Uterus (tissue), 4 donors: ENCODE measurements at places on chromosomes 16 and 17. TPM values are rescaled to one million over a fixed set of nuclear protein-coding genes. Genes with fewer than 3 reads are reported as not detected.

The COG1 gene
- 61.6 TPM for total RNA-seq

The CETP gene
- not detected for total RNA-seq

The TMEM106A gene
- 20.7 TPM for total RNA-seq

The IGSF6 gene
- 4.1 TPM for total RNA-seq

The ATP6V0D1 gene
- 243 TPM for total RNA-seq

The RNF167 gene
- 29.1 TPM for total RNA-seq

The THOC6 gene
- total RNA-seq = 20.0 TPM

The CMTM2 gene
- total RNA-seq = not detected

The ITGAL gene
- total RNA-seq = not detected

The CCL15 gene
- total RNA-seq = not detected

The TMEM88 gene
- 7.3 TPM for total RNA-seq

The LAT gene
- total RNA-seq = 12.6 TPM

- no peak for DNase-seq
Observed at GRCh38 chr16:25081702-25082101, 29.8 kb upstream of the LCMT1 start.

DNA sequence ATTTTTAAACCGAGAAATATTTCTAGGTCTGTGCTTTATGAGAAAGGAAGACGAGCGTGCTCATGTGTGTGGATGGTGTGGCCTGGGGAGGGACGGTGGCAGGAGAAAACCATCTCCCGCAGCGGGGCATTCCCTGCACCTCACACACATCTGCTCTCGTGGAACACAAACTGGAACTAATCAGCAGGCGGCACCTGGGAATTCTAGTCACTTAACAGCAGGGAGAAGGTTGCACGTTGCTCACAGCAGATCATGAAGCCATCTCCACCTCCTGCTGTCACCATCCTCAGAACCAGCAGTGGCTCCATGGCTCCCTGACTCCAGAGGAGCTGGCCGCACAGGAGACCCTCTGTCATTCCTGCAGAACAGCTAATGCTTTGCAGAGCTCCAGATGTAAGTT, 35.2 kb downstream of the ADCY9 start:
- DNase-seq = no peak

- no peak for DNase-seq
Observed at GRCh38 chr16:47664653-47665325, 203.7 kb downstream of the PHKB start.

DNA sequence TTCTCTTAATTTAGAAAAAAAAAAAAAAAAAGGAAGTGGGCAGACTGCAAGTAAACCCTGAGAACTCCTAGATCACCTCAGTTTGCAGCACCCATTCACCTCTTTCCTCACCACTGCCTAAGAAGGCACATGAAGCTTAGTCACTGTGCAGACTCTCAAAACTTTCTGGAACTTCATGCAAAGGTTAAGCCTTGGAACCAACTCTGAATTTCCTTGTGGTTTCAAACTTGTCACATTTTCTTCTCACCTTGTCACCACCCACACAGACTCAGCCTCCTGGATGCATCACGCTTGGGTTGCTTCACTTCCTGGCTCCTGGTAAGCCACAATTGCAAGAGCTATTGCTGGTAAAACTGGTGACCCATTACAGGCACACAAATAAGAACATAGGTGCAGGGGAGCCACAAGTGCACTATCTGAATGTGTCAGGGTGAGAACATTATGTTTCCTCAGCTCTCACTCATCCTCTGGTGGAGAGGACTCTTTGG, 15.0 kb upstream of the CPD start:
- DNase-seq = no peak

- peak; percentile 50 for DNase-seq
Observed at GRCh38 chr17:49180303-49180702, 30.1 kb downstream of the GNGT2 start.

- DNase-seq = no peak
Observed at GRCh38 chr17:74990581-74991105, 3.2 kb downstream of the CDR2L start.

- no peak for DNase-seq
Observed at GRCh38 chr16:21650521-21650920, 1.9 kb downstream of the IGSF6 start.

DNA sequence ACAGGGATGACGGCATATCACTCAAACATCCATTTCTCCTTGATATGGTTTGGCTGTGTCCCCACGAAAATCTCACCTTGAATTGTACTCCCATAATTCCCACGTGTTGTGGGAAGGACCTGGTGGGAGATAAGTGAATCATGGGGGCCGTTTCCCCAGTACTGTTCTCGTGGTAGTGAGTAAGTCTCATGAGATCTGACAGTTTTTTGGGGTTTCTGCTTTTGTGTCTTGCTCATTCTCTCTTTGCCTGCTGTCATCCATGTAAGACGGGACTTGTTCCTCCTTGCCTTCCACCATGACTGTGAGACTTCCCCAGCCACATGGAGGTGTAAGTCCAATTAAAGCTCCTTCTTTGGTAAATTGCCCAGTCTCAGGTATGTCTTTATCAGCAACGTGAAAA, 30.3 kb downstream of the TRAP1 start:
- no peak for DNase-seq

- DNase-seq = no peak
Observed at GRCh38 chr16:89166696-89167424, 4.7 kb upstream of the CDH15 start.

DNA sequence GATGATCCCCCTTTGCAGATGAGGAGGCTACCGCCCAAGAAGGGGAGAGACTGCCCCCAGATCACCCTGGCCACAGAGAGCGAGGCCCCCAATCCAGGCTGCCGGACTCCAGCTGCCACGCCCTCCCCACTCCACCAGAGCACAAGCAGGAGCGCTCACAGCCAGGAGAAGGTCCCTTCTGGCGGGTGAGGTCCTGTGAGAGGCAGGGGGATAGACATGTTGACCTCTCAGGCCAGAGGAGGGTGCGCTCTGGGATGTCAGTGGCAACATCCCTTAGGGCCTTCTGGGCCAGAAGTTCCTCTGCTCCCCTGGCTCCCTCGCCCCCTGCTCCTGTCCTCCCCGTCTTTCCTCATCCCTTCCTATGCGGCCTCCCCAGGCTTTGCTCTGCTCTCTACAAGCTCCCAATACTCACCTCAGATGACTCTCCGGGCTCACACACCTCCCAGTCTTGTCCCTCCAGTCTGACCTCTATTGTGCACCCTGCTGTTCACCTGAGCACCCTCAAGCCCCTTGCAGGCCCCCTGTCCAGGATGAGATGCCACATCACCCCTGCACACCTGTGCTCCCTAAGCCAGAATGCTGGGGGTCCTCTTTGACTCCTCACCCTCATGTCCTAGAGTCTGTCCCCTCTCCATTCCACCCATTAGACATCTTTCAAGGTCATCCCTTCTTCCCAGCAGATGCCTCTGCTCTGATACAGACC, 5.0 kb upstream of the NXPH3 start:
- DNase-seq = no peak

- no peak for DNase-seq
Observed at GRCh38 chr16:29959293-29959692, 2.6 kb upstream of the TMEM219 start.

- DNase-seq = no peak
Observed at GRCh38 chr16:80208015-80208414, 332.8 kb upstream of the DYNLRB2 start.

DNA sequence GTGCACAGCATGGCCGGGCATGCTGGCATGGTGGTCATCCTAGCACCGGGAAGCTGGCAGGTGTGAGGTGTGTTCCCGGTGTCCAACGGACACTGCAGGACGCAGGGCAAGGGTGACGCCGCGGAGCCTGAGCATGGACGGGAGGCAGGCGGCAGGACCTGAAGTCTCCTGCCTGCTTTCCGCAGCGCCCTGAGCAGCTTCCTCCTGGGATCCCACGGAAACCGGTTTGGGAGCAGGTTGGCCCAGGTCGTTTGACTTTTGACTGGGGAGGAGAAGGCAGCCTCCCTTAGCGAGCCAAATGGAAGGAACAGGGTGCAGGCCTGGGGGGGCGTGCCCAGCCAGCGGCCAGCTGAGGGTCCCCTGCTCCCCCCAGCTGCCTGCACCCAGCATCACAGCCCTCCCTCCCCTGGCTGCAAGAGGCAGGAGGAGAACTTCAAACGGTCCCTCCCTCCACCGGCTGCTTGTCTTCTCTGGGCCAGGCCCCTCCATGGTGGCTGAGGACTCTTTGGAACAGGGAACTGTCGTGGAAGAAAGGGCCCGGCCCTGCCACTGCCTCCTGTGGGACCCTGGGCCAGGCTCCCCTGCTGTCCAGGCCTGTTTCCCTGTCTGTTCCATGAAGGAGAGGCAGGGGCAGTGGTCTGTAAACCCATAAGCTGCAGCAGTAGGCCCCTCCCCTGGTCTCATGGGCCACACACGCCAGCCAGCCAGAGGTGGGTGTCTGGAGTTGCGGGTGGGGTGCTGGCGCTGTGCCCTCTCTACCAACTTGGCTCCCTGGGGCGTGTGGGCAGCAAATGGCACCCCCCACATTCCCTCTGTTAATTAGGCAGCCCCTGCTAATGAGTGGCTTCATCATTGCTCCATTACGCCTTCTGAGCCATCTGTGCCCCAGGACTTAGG, 7.8 kb upstream of the ADGRG1 start:
- DNase-seq = peak; percentile 12

DNA sequence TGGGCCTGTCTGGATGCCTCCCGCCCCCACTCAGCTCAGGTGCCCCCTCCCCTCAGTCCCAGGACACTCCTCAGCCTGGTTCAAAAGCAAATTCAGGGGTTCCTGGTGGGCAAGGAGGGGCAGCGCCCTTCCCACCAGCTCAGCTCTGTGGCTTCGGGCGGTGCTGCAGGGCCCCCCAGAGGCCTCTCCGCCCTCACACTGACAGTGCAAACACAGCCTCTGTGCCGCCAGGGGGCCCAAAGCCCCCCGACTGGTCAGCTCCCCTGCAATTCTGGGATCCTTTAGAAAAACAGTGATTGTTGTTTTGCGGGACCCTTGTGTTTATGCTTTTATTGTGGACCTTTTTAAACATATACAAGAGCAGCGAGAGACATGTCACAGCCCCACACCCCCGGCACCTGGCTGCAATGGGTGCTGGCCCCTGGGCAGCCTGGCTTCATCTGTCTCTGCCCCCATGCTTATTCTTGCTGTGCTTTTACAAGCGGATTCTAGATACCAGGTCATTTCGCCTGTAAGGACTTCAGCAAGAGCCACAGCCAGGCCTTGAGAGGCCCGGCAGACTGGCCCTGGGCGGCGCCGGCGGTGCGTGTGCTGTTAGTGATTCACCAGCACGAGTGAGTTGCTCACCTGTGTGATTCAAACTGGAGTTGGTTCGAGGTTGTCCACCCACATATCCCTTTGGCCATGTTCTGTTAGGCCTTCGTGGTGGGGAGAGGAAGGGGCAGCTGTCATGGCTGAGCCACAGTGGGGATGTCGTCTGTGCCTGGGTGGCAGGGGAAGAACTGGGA, 21.2 kb downstream of the ZNF469 start:
- DNase-seq = no peak

- DNase-seq = no peak
Observed at GRCh38 chr17:12613566-12613965, 52.1 kb upstream of the MYOCD start.

DNA sequence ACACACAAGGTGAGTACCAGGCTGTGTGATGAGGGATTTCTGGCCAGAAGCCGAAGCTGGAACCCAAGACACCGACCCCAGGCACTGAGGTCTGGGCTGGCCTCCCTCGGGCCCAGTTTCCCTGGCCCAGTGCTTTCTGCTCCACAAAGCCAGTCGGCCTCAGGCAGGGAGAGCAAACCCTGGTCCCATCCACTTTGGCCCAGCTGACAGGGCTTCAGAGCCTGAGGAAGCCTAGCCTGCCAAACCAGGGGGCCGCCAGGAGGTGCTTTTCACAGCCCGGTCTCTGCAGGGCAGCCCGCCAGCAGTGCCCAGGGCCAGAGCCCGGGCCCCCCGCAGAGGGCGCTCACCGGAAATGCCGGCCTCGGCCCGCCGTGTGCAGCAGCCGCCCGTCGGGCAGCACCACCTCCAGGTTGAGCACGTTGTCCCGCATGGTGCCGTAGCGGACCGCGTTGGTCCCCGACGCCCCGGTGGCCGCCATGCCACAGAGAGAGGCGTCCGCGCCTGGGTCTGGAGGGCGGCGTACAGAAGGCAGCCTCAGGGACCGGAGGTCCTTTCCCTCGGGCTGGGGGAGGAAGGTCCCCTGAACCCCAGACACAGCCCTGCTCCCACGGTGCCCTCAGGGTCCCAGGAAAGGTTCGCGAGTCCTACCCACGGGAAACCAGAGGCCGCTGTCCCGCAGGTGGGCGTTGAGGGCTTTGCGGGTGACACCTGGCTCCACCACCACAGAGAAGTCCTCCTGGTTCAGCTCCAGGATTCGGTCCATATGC, 2.2 kb downstream of the LDHD start:
- DNase-seq = peak; percentile 17

DNA sequence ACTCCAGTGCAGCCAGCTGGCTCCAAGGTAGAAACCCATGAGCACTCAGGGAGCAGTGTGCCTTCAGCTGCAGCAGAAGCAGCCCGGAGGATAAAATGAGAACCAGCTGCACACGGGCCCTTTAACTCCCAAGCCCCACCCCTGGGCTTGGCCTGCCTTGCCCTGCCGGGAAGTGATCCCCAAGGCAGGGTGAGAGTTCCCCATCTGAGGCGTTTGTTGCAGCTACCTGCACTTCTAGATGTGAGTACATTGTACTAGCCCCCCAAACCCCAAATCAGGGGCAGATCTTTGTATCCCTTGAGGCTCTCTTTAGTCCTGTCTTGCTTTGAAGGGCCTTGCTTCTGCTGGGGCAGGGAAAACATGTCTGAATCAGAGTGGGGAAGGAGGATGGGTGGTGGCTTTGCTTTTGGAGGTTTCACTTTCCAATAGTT, at the start of gene MVP:
Gene MVP, plus strand, starts transcription at position 192 of the 431 bp plus-strand sequence. CDS start 10,088 bp downstream, outside the sequence.
- peak; percentile 73 for DNase-seq

DNA sequence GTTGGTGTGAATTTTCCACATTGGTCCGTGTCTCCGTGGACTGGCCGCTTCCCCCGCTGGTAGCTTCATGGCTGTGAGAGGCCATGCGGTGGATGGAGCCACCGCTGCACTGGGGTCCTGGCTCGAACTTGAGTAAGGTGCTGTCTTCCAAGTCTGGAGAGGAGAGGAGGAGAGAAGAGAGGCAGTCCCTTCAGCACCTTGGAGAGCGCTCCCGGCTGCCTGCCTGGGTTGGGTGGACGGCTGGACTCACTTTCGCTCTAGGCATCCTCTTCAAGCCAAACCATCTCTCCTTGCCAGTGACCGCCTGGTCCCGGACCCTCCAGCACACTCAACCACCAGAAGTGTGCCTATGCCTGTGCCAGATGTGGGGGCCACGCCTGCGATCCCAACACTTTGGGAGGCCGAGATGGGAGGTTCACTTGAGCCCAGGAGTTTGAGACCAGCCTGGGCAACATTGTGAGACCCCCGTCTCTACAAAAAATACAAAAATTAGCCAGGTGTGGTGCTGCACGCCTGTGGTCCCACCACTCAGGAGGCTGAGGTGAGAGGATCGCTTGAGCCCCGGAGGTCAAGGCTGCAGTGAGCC, 6.2 kb downstream of the JPH3 start:
- DNase-seq = peak; percentile 28
